Left colon (tissue), 2 donors: ENCODE measurements at places on chromosomes 1 and 21.

DNA sequence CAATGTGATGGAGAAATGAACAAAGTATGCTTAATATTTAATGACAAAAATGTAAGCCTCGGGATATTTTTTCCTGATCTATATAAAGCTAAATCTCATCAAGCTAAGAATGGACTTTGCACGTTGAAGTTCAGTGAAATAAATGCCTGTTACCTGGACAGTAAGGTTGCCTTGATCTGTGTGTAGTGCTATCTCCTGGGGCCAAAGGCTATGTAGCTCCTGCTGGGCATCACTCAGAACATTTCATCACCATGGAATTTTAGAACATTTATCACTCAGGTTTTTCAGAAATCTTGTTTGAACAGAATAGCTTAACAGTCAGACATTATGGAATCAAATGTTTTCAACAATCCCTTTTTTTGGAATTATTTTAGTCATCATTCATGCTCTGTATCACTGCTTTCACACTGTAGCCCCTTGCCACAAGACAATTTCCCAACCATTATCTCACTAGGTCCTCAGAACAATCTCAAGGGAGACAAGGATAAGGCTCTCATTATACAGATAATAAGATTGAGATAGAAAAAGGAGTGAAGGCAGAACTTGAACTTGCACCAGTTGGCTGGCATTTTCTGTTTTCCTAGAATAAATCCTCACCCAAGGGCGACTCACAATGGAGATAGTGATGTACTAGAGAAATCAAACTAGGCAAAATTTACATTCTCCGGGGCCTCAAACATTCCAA lies 3.7 kb downstream of the OR10J1 start:
- DNase-seq = no peak

GRCh38 chr21:29739176-29739575 lies 200.6 kb downstream of the GRIK1 start:
- no peak for DNase-seq

GRCh38 chr1:46528297-46528955 lies 23.0 kb downstream of the KNCN start:
- DNase-seq = no peak

DNA sequence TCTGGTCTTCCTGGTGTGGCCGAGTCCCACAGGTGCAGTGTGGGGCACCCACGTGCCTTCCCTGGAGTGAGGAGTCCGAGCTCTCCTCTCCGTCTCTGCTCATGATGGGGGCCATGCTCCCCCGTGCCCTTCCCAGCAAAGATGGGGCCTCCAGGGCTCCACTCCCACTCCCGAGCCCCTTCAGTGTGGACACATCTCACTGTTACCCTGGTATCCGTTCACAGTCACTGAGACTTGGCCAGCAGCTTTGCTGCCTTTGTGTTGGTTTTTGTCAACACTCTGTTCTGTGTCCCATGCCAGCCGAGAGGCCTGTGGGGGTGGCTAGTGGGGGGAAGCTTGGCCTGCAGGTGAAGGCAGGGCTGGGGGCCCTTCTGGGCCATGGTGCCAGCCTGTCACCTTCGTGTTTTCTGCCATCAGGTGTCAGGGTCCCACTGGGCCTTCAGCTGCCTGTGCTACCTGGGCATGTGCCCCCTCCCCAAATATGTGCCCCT lies 46.9 kb upstream of the POFUT2 start:
- DNase-seq = no peak
